Stimulated activated CD8-positive, alpha-beta memory T cell treated with anti-CD3 and anti-CD28 coated beads, Interleukin-7, amount 100 ng/mL, for 1 hour (primary cell): ENCODE measurements at places on chromosomes 5 and 9.

- no peak for DNase-seq
These were observed 48.0 kb downstream of the IPO11 start for GRCh38 chr5:62460578-62460983.

GRCh38 chr5:63124266-63124665 lies 545.6 kb downstream of the LRRC70 start:
- no peak for DNase-seq

DNA sequence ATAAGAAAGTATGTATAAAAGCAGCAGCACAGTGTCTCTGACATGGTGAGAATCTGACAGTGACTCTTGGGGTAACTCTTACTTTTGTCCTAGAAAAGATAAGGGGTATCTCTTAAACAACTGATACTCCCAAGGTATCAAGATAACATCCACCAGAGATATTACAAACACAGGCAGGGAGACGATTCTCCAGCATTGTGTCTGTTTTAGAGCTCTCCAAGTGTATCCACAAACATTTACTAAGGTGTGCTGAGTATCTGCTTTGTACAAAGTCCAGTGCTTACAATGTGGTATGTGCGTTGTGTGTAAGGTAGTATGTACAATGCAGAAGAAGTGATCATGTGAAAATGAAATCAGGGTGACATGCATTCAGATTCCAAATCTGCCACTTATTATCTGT lies 4.4 kb upstream of the TMEM245 start:
- no peak for DNase-seq

- DNase-seq, result no peak
These were observed 74.3 kb downstream of the MUSK start for GRCh38 chr9:110742741-110743371.

DNA sequence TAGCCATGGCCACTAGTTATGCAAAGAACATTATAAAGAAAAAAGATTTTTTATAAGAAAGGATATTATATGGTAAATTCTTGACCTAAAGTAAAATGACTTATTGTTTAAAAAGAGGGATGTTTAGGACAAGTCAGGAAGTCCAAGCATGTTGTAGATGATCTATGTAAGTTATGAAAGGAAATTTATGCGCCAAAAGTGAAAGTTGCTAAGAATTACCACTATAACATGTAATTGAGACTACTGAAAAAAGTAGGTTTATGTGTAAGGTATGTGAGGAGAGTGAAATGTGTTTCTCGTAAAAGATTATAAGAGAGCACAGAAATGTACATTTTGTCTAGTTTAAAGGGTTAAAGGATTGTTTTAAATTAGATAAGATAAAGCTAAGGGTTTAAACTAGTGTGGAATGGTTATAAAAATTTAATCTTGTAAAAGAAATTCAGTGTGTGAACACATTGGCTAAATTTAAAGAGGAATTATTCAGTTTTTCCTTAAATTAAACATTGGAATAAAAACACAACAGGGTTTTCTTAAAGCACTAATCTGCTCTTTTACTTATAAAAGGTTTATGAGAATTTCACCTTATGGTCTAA lies 1100.4 kb upstream of the EDIL3 start:
- DNase-seq, result no peak

DNA sequence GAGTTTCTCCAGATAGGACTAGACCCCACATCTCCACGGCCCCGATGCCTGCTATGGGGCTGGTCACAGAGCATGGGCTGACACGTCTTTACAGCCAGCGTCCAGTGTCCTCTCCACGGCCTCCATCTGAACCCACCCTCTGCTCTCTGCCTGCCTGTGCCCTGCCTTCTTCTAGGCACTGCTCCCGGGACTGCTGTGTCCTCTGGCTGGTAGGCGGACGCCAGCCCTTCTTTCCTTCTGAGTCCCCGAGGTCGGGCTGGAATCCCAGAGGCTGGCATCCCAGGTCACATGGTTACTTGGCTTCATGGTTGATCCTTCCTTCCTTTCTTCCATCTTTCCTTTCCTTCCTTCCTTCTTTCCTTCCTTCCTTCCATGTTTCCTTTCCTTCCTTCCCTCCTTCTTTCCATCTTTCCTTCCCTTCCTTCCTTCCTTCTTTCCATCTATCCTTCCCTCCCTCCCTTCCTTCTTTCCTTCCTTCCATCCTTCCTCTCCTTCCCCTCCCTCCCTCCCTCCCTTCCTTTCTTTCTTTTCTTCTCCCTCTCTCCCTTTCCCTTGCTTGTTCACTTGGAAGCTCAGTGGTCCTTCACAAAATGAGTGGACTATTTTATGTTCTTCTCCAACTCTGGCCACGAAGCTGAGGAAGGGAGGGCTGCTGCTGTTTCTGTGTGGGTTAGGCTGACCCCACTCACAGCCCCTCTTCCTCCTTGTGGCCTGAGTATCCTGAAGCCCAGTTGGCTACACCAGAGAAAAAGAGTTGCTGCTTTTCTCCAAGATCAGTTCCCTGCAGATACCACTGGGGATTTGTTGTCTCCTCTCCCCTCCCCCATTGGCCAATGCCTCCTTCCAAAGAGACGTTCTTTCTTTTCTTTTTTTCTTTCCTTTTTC lies 66.8 kb upstream of the NEURL1B start:
- no peak for DNase-seq

DNA sequence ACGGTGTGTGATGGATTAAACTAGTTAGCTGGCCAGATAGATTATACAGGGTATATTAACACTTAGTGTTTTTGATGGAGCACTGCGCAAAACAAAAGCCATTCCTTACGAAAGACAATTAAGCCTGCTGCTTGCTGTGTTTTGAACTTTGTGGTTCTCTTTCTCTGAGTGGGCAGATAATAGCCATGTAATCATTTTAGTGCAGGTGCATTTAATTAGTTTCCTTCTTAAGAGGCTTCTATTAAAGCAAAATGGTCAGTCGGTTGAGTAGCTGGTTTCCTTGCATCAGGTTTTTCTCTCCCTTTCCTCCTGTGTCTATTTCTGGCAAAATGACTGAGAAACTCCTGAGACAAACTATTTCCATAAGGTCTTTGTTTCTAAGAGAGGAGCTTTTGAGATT lies 512.5 kb downstream of the DMAC1 start:
- no peak for DNase-seq

- DNase-seq, result no peak
These were observed 58.1 kb downstream of the LRSAM1 start for GRCh38 chr9:127509261-127509954.

DNA sequence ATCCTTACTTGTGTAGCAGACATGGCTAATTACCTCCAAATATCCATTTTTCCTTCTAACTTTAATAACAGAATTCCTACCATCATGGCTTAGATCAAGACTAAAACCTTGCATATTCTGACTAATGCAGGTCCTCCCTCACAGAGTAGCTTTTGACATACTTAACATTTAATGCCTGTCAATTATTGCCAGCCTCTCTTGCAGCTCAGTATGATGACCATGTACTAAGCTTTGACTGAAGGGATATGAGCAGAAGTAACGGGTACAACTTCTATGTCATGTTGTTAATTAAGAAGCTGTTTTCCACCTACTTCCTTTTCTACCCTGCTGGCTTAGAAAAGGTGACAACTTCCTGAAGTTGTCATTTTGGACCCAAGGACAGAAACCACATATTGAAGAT lies 533.4 kb downstream of the PSAT1 start:
- DNase-seq, result no peak

DNA sequence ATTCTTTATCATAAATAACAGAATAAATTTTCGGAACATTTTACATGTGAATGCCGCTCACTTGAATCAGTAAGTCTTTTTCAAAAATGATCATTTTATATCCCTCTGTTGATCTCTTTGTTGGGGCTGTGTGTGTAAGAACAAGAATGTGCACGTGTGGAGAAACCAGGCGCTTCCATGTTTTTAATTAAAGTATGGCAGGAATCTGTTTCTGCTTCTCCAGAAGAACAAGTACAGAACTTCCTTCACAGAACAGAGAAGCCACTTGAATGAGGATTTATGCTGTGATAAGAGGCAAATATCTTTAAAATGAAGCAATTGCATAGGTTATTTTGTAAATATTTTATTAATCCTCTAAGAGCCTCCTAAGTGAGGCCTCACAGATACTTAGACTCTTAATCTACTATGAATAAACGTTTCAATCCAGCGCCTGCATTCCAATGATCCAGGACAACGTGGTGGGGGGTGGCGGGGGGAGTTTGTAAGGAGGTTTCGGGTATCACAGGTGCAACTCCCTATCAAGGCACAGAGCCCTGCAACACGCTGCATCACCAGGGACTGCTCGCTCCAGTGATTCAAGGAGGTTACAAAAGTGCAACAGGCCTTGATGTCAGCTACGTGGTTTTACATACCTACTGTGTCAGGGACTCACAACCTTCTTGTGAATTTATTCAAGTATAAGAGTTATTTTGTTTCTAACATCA lies 409.2 kb downstream of the BNC2 start:
- DNase-seq, result no peak

DNA sequence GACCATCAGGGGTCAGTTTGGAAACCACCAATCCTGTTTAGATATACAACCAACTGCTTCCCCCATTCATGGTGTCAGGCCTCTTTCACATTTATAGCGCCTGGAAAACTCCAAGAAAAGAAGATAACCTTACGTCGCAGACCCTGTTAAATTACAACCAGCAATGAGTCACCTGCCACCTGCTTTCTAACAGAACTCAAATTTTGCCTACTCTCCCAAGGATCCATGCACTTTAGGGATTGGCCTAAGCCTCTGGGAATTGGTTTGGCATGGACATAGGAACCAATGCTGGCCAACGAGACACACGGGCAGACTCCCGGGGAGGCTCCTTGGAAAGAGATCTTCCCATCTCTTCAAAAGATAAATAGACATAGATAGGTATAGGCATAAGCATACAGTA lies 87.0 kb downstream of the FEM1C start:
- DNase-seq, result no peak

DNA sequence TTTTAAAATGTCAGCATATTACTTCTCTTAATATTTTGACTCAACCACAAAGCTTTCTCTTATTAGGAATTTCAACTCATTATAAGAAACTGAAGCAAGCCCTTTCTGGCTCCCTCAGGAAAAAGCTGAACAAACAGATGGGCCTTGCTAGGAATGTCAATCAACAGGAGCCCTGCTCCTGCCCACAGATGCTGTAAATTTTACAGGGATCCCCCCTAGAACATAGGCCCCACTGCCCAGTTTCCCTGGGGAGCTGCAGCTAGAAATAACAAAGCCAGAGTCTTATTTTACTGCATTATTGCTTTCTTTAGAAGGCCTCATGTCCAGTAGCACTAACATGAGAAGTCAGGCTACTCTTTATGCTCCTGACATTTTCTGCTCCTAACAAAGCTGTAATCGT lies 103.8 kb downstream of the PCSK1 start:
- DNase-seq, result no peak

DNA sequence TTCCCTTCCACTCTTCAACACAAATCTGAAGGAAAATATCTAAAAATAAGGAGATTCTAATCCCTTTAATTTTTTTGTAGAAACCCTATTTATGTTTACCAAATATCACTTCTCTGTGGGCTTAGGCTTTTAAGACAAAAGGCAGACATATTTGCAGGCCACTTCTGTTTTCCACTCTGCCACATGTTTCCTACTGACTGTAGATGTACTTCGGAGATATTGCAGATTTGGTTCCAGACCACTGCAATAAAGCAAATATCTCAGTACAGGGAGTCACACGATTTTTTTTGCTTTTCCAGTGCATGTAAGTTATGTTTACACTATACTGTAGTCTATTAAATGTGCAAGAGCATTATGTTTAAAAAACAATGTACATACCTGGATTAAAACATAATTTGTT lies 219.0 kb downstream of the SREK1 start:
- no peak for DNase-seq

DNA sequence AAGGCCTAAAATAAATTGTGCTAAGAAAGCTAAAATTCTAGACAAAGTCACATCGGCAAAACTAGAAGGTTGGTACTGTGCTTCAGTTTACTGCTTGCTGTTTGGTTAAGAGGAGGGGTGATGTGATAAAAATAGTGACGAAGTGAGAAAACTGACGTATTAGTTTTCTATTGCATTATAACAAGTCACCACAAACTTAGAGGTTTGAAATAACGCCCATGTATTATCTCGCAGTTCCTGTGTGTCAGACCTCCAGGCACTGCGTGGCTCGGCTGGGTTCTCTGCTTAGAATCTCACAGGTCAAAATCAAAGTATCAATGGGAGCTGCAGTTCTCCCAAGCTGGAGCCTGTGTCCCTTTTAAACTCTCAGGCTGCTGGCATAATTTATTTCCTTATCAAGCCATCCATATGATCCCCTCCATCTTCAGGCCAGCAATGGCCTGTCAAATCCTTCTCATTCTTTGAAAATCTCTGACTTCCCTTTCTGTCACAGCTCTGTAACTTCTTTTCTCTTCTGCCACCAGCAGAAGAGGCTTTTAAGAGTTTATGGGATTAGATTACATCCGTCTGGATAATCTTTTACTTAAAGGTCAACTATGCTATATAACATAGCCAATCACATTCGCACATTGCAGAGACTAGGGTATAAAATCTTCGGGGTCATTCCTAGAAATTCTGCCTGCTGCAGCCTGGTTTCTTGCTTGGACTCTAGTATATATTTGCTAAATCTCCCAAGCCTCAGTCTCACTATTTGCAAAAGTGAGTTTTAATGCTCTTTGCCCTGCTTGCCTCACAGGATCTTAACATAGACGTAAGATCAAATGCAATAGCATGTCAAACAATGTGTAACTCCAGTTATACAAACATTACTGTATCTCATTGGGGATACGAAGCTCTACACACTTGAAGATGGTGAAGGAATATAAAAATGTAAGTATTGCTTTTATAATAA lies 104.0 kb upstream of the CDKN2B start:
- no peak for DNase-seq

DNA sequence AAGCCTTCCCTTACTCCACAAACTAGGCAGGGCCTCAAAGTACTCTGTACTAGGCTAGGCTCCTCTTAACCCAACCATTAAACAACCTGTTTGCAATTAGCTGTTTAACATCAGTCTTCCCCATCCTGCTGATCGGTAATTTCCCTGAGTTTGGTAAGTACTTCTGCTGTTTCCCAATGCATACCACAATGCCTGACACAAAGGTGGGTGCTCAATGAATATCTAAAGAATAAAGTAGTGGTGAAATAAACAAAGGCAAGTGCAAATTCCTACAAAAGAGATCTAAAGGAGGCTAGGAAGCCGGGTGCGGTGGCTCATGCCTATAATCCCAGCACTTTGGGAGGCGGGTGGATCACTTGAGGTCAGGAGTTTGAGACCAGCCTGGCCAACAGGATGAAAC lies 25.0 kb downstream of the FBXW2 start:
- no peak for DNase-seq

- no peak for DNase-seq
These were observed 242.1 kb downstream of the HCN1 start for GRCh38 chr5:45454114-45454513.
